ENCODE measurements at places on chromosomes 1 and 21. TPM values are rescaled to one million over a fixed set of nuclear protein-coding genes. Genes with fewer than 3 reads are reported as not detected.

CHAF1B gene
- total RNA-seq, result 6.2 TPM

- H3K4me1 ChIP-seq, result peaks cover 34% of the 10 kb centered on the region
- H3K27me3 ChIP-seq, result peaks cover 6% of the 10 kb centered on the region
- H3K4me3 ChIP-seq, result no peak overlapping the region
- peaks cover 8% of the 10 kb centered on the region for H3K36me3 ChIP-seq
Measured at GRCh38 chr1:70358921-70359564, 4.5 kb upstream of the ANKRD13C start.

- peaks cover 15% of the 10 kb centered on the region for H3K4me1 ChIP-seq
- no peak overlapping the region for H3K27ac ChIP-seq
- DNase-seq, result no peak
- H3K4me3 ChIP-seq, result no peak overlapping the region
- H3K27me3 ChIP-seq, result no peaks in the 10 kb centered on the region
Measured at GRCh38 chr1:8473121-8473875, 155.4 kb downstream of the SLC45A1 start.

ANGPTL7 gene
- not detected for total RNA-seq

CFHR5 gene
- not detected for total RNA-seq

DNA sequence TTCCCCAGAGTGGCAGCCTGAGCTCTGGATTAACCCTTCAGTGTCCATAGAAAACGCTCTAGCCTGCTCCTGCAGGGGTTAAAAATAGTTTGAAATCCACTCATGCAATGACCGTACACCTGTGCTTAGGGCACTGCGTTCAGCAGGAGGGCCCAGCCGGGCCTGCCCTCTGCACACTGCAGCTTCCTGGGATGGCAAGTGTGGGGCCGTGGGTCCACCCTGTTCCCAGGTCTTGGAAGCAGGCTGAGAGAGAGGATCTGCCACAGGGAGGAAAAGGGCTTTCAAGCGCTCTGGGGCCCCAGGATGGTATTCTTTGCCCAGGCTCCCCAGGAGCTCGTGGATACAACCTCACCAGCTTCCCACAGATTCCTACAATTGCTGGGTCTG lies 1.5 kb upstream of the S100B start:
- no peak overlapping the region for H3K4me3 ChIP-seq
- no peaks in the 10 kb centered on the region for H3K36me3 ChIP-seq
- no peaks in the 10 kb centered on the region for H3K4me1 ChIP-seq
- no peak for DNase-seq
- H3K27me3 ChIP-seq, result no peaks in the 10 kb centered on the region

DNA sequence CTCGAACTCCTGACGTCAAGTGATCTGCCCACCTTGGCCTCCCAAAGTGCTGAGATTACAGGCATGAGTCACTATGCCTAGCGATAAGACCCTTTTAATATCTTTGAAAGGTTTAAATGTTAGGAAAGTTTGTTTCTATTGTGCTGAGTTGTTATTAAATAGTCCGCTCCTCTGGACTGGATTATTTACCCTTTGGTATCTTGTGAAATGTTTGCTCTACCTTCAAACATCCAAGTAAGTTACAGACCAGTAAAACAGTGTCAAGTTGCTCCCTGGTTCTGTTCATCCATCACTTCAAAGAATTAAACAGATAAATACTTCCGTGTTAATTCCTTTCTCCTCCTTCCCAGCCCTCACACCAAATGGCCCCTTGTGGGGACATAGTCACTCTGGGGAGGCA lies 44.8 kb downstream of the CASQ2 start:
- no peaks in the 10 kb centered on the region for H3K27me3 ChIP-seq
- no peak for DNase-seq
- H3K4me1 ChIP-seq, result peaks cover 37% of the 10 kb centered on the region

- H3K4me3 ChIP-seq, result no peak overlapping the region
- peaks cover 2% of the 10 kb centered on the region for H3K27me3 ChIP-seq
Measured at GRCh38 chr21:39525129-39525528, 73.4 kb downstream of the SH3BGR start.

SLC35F3 gene
- total RNA-seq, result 0.36 TPM
